Sigmoid colon (tissue), 7 donors: ENCODE measurements at places on chromosomes 4 and X. TPM values are rescaled to one million over a fixed set of nuclear protein-coding genes. Genes with fewer than 3 reads are reported as not detected.
A peak's percentile ranks its signal among the peaks of the same experiment; 100 is the strongest.

GRCh38 chrX:123322536-123322935 is 138.5 kb downstream of the GRIA3 start:
- DNase-seq, result no peak

GRCh38 chrX:41718481-41719235 is 5.3 kb upstream of the GPR82 start:
- DNase-seq, result no peak

- peak; percentile 89 for DNase-seq
Measured at GRCh38 chrX:103831803-103832544, at the start of gene RAB9B. RAB9B (minus strand) TSS chrX:103832257; CDS start chrX:103825784, 6,473 bp downstream.

DNA sequence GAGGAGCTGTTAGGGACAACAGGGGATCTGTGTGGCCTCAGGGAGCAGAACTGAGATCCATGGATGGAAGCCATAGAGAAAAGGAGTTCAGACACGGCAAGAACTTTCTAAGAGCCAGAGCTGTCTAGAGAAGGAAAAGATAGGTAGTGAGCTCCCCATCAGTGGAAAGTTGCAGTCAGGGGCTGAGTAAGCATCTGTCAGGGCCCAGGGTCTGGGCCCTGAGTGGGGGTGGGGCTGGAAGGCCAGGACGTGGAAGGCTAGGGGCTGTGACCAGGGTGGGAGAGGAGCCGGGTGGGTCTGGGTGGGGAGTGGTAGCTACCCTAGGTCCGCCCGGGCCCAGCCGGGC is 324 bp upstream of the MSN start:
- DNase-seq, result no peak

DNA sequence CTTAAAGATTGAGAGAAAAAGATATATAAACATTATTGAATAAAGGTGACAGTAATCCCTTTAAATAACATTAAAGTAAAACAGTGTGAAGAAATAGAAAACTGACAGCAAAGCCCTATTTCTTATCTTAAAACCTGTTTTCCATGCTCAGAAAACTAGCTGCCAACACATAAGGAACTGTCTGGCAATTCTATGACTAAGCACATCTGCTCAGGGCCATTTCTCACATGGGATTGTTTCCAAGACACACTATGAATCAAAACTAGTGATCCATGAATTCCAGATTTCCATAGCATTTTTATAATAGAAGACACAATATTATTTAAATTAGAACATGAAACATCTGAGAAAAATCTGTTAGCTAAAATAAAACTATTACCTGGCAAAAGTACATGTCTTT is 113.4 kb downstream of the SCLT1 start:
- DNase-seq, result no peak

The PRAF2 gene
- 20.2 TPM for total RNA-seq
